ENCODE measurements at places on chromosomes 7 and 10.

- no peak for DNase-seq
Observed at GRCh38 chr7:50957431-50957830, 174.7 kb upstream of the GRB10 start.

GRCh38 chr10:33291053-33291592 lies 43.3 kb downstream of the NRP1 start:
- DNase-seq: peak; percentile 71

DNA sequence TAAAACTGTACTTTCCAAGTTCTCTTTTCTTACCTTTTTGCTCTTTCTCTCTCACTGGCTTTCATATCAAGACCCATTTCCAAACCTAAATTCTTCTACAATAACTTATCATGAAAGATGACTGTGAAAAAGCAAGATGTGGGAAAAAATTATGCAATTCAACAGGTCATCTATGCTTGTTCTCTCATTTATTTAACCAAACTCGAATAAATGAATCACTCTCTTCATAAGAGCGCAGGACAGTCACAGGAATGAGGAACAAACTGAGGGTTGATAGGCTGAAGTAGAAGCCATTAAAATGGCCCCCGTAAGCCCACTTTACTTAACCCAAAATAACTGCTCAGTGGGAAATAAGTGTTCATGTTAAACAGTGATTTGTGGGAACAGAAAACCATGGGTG lies 1289.7 kb upstream of the SORCS1 start:
- no peak for DNase-seq

GRCh38 chr7:130090745-130091532 lies 20.6 kb downstream of the KLHDC10 start:
- no peak for DNase-seq

GRCh38 chr7:123999703-124000102 lies 33.2 kb downstream of the TMEM229A start:
- DNase-seq: no peak

GRCh38 chr10:5497289-5497688 lies 2.1 kb downstream of the CALML5 start:
- no peak for DNase-seq

DNA sequence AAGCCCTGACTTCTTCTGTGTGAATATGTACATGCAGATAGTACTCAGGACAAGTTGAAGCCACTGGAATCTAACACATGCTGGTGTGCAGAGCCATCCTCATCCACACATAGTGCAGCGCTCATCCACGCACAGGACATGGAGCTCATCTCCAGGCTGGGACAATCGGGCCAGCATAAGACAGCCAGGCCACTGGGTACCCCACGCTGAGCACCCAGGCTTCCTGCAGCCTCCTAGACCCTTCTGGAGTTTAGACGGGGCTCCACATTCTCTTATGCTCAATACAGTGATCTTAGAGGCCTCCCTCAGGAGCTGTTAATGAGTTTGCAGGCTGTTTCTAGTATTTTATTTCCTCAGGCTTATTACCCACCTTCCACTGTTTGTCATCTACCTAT lies 238.9 kb downstream of the TNS3 start:
- no peak for DNase-seq

- DNase-seq: no peak
Observed at GRCh38 chr10:97406064-97406463, 4.9 kb upstream of the RRP12 start.

DNA sequence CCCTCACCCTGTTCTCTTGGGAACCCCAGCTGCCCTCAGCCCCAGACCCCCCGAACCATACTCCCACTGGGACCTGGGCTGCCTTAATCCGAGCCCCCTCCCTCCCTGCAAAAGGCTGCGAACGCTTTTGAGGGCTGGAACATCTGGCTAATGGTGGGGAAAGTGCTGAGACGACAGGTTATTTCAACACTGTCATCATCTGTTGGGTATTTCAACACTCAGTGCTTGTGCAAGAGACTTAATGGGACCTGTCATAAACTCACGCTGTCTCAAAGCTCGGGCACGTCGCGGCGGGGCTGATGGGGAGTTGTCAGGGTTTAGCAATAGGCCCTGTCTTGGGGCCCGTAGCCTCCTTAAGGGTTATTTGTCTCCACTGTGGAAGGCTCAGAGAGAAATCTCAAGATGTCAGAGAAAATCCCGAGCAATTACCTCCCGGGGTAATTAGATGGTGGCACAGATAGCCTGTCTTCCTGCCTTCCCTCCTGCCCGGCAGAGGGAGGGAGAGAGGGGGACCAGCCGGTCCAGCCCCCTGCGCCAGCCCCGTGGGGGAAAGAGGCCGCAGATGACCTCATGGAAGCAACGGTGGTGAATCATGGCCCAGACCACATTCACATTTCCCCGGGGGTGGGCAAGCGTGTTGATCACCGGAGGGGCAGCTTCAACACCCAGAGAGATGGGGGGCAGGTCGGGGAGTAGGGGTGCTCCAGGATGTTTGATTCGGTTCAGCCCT lies 88.7 kb upstream of the MYL10 start:
- DNase-seq: peak; percentile 84

GRCh38 chr7:66265566-66265965 lies 60.4 kb downstream of the TPST1 start:
- no peak for DNase-seq

GRCh38 chr7:122397381-122397780 lies 92.8 kb upstream of the FEZF1 start:
- DNase-seq: no peak

- no peak for DNase-seq
Observed at GRCh38 chr7:135159359-135160085, 11.0 kb downstream of the CYREN start.

DNA sequence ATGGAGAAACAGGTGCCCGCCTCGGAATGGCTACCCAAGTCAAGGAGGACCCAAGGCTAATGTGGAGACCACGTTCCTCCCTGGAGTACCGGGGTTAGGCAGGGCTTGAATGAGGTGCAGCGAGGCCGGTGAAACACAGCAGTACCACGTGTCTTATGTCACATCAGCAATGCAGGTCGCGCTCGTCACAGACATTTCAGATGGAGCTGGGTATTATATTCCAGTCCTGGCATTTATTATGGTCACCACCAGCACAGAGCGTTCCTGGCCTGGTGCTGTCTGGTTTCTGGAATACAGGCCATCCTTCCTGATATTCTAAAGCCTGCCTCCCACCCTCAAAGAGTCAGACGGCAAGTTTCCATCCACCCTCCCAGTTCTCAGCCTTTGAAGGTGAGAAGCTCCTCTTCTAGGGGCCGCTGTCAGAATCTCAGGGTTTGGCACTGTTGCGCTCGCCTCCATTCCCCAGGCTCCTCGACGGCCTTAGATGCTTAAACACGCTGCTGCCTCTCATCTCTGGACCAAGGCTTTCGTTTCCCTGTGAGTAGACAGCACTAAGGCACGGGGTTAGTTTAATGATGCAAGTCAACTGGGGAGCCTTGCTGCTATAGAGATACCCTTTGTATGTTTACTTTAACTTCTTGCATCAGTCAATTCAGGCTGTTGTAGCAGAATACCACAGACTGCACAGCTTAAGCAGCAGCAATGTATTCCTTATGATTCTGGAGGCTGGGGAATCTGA lies 377.6 kb downstream of the DPP6 start:
- DNase-seq: no peak

GRCh38 chr10:77268721-77269120 lies 368.9 kb downstream of the KCNMA1 start:
- no peak for DNase-seq

DNA sequence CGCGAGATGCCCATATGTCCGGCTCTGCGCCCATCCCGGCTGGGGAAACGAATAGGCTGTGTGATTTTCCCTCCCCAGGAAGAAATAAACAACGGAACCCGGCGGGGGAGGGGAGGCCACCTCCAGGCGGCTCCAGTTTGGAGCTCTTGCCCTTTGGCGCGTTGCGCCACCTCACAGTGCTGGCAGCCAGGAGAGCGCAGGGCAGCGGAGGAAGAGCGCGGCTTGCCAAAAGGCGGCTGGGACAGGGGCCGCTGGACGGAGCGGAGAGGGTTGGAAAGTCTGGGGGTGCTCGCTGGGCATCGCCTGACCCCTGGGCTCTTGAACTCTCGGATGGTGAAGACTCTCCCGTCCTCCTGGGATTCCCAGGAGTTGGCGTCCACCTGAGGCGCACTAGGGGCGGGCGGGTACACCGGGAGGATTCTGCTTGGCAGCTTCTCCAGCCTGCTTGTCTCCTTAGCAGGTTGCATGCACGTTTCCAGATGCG lies 5.3 kb upstream of the NEUROG3 start:
- no peak for DNase-seq

GRCh38 chr10:99996671-99997648 lies 12.8 kb downstream of the DNMBP start:
- DNase-seq: no peak

DNA sequence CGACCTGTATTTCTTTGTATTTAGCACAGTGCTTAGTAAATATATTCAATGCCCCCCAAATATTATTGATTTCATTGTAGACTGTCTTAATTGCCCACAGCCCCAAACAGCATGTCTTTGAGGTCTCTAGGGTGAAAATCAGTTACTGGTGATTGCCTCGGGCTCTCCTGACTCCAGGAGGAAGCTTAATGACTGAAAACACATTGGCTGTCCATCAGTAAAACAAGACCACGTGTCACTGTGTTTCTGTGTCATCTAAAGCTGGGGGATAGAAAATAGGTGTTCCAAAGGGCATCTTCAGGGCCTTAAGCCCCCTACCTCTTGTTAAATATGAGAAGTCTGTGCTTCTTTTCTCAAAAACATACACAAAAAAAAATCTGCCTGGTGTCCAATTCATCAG lies 67.9 kb downstream of the CACNA2D1 start:
- no peak for DNase-seq

- DNase-seq: no peak
Observed at GRCh38 chr7:158977981-158978380, 121.6 kb downstream of the DYNC2I1 start.

GRCh38 chr10:77774940-77775391 lies 137.4 kb upstream of the KCNMA1 start:
- no peak for DNase-seq

- no peak for DNase-seq
Observed at GRCh38 chr7:112821345-112821744, 31.2 kb upstream of the TMEM168 start.

GRCh38 chr7:75740846-75741497 lies 2.2 kb upstream of the HIP1 start:
- DNase-seq: no peak

DNA sequence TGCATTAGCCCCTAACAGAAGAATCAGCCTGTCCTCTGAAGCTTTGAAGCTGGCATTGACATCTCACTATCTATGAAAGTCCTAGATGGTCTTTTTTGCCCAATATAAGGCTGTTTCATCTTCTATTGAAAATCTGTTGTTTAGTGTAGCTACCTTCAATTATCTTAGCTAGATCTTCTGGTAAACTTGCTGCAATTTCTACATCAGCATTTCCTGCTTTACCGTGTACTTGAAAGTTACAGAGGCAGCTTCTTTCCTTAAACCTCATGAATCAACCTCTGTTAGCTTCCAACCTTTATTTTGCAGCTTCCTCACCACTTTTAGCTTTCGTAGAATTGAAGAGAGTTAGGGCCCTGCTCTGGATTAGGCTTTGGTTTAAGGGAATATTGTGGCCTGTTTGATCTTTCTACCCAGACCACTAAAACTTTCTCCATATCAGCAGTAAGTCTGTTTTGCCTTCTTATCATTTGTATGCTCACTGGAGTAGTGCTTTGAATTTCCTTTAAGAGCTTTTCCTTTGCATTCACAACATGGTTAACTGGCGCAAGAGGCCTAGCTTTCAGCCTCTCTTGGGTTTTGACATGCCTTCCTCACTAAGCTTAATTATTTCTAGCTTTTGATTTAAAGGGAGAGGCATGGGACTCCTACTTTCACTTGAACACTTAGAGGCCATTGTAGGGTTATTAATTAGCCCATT lies 32.5 kb downstream of the ARID5B start:
- DNase-seq: no peak

DNA sequence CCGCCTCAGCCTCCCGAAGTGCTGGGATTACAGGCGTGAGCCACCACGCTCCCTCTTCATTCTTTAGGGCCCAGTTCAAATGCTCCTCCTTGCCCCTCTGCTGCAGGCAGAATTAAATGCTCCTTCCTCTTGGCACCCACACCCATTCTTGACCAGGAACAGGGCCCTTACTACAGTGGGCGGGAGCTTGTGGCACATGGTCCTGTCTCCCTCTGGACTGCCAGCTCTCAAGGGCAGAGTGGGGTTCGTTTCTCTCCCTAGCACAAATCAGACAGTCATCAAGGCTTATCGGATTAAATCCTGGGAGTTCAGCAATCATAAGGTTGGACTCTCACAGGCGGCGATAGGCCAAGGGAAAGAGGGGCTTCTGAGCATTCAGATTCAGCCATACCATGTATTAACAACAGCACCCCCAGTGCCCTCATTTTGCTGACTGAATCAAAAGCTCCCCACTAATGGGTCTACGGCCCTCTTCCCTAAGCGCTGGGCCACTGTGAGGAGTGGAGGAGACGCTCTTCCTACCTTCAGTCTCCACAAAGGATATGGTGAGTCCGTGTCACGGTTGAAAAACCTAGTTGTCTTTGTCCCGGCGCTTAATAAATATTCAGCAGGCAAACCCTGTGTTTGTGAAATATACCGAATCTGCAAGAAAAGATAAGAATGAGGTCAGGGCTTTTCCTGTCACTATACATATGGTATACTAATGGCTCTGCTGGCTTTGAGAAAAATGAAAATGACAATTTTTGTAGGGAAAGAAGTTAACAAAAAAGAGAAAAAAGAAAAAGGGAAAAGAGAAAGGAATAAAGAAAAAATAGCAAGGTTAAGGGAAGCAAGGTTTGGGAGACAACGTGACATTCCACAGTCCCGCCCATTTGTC lies 107.4 kb downstream of the CLEC2L start:
- DNase-seq: no peak

DNA sequence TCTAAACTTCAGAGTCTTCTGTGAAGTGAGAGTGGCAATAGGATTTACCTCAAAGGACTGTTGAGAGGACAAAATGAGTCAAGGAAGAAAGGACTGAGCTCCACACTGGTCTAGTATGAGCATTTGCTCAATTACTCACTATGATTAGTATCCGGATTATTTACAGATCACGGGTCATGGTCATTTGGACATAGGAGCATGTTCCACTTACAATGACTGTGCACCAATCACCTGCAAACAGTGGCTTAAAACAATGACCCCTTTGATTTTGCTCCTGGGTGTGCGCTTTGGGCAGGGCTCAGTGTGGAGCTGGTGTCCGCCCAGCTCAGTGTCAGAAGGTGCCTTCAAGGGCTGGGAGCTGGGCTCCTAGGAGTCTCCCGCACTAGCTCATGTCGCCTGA lies 225.4 kb downstream of the TCERG1L start:
- DNase-seq: no peak

DNA sequence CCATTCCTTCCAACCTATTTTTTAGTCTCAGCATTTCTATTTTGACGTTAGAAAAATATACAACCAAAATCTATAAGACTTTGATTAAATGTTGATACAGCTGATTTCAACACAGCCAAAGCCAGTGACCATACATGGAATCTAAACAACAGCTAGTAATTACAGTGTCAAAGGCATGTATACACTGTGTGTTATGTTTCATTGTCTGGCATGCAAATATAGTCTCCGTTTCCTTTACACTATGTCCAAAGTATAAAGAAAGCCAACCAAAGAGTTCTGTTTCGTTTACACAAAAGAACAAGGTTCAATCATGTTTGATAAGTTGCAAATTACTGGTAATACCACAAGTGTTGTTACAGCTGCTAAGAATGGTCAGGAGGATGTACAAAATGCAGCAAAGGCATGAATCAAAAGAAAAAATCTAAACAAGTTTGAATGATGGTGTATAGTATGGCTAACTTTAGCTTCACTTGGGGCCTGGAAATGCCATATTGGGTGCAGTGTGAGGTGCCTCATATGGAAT lies 268.3 kb upstream of the FERD3L start:
- DNase-seq: no peak

Data from stromal cell of bone marrow (primary cell).